Type B pancreatic cell (in vitro differentiated cells): ENCODE measurements at places on chromosomes 2 and 18.

GRCh38 chr2:225737556-225737955 is 338.0 kb downstream of the NYAP2 start:
- DNase-seq, result no peak

DNA sequence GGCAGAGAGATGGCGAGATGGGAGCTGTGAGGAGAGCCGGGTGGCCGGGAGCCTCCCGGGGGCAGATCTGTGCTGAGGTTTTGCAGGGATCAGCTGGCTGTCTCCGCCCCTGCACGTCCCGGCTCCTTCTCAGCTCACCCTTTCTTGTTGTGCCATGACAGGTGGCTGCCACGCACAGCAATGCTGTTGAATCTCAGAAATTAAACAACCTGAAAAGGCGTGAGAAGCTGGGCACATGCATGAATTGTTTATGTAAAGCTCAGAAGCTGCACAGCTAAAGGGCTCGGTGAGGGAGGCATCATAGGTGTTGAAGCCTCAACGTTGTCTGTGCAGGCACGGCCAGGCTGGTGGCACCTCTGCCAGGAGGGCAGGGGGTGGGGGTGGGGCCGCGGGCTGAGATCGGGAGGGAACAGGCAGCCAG is 858 bp upstream of the RTP5 start:
- no peak for DNase-seq

DNA sequence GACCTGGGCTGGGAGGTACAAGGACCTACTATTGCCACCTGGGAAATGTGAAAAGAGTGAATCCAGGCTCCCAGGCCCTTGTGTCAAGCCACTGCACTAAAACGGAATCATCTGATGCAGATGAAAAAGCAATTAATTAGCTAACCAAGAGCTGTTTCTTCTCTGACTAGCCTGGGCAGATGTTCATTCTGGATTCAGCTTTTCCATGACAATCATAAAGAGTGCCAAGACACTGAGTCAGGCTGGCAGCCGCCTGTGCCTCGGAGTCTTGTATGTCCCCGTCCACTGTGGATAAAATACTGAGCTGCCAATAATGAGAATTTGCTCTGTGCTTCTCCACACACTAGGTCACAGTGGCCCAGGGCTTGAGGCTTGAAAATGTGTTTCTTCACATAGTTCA is 21.7 kb upstream of the LCLAT1 start:
- DNase-seq, result no peak

GRCh38 chr18:6590326-6590725 is 139.2 kb upstream of the ARHGAP28 start:
- DNase-seq, result no peak

DNA sequence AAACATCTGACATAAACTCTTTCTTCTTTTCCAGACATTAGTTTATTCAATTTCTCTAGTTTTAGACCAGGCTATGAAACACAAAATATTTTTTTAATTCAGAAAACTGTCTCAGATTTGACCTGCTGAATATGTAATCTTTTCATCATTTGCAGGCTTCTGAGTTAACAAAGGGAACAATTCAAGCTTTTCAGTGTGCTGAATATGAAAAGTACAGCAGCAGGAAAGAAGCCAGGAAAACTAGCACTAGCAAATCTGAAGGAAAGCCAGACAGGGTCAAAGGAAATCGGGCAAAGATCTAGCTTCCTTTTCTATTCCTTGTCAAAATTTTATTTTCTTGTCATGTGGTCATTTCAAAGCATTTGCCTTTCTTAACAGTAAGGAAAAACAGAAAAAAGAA is 35.3 kb downstream of the ACVR1C start:
- no peak for DNase-seq

DNA sequence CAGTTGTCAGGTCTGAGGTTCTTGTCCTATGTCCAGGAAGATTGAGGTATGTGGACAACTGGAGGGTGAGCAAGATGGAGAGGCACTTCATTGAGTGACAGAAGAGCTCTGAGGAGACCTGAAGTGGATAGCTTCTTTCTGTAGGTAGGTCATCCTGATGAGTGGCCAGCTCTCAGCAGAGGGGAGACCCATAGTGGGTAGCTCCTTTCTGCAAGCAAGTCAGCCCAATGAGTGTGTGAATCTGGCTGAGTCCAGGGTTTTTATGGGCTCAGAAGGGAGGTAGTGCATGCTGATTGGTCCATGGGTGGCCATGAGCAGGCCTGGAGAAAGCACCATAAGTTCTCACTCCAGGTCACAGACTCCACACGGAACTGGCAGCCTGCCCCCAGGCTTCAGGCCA is 92.6 kb upstream of the GALNT5 start:
- DNase-seq, result no peak

DNA sequence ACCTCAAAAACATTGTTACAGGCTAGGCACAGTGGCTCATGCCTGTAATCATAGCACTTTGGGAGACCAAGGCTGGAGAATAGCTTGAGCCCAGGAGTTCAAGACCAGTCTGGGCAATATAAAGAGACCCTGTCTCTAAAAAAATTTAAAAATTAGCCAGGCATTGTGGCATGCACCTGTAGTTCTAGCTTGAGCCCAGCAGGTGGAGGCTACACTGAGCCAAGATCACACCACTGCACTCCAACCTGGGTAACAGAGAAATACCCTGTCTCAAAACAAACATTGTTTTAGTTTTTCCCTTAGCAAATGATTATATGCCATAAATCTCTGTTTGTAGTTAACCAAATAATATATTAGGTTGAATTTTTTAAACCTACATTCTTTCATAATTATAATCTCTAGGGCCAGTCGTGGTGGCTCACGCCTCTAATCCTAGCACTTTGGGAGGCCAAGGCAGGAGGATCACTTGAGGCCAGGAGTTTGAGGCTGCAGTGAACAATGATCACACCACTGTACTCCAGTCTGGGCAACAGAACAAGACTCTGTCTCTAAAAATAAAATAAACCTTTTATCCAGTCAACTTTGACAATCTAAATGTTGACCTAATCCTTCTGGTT is 13.3 kb upstream of the CYP20A1 start:
- DNase-seq, result no peak

DNA sequence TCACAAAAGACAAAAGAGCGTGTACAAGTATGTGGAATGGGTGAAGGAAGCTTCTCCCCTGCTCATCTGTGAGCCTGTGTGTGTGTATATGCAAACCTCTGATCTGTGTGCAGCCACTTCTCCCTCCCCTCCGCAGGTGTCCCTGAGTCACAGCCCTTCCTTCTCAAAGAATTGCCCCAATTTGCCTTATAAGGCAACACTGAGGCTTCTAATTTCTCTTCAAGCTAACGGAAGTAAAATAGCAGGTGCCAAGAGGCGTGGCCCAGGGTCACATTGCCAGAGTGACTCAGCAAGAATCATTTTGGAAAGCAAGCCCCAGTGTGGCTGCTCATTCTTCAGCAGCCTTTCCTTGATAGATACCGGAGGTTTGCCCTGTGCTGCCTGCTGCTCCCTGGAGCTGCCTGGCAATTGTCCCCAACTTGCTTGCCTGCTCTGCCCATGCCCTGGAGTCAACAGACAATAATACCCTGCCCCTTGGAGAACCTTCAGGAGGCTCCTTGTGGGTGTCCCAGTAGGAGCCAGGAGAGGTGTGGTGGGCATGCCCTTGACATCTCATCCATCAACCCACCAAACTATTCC is 37.3 kb upstream of the BMP10 start:
- DNase-seq, result no peak

DNA sequence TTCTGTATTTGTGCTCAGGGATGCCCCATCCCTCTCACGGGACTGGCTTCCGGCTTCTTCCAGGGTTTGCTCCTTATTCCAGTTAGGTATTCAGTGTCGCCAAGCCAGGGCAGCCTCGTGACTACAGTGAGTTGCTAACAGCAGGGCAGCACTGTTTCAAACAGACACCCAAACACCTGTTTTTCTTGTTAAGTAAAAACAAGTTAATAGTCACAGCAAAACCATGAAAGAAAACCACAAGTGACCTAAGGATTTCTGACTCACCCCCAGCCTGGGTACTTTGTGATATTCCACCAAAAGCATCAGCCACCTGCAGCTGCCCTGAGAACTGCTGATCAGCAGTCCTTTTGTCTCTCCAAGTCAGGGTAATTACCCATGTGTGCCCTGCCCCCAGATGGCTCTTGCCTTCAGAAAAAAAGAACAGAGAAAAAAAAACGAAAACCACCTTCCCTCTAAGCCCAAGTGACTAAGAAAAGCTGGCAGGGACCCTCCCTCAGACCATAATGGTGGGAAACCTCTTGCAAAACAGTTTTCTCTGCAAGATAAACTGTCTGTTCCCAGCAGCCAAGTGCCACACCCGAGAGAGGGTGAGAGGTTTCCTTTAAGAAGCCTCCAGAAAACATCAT is 178.2 kb downstream of the ANAPC1 start:
- DNase-seq, result no peak

- DNase-seq, result no peak
Measured at GRCh38 chr18:59907660-59908059, 7.9 kb downstream of the PMAIP1 start.

DNA sequence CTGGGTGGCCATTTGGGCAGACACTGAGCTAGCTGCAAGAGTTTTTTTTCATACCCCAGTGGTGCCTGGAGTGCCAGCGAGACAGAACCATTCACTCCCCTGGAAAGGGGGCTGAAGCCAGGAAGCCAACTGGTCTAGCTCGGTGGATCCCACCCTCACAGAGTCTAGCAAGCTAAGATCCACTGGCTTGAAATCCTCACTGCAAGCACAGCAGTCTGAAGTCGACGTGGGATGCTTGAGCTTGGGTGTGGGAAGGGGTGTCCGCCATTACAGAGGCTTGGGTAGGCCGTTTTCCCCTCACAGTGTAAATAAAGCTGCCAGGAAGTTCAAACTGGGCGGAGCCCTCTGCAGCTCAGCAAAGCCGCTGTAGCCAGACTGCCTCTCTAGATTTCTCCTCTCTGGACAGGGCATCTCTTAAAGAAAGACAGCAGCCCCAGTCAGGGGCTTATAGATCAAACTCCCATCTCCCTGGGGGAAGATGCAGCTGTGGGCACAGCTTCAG is 69.6 kb upstream of the WDSUB1 start:
- no peak for DNase-seq

GRCh38 chr2:63484481-63484880 is 103.8 kb downstream of the WDPCP start:
- no peak for DNase-seq

GRCh38 chr2:60629305-60629662 is 75.8 kb upstream of the BCL11A start:
- no peak for DNase-seq
